ENCODE measurements at places on chromosomes 5 and 9.
A peak's percentile ranks its signal among the peaks of the same experiment; 100 is the strongest.

- peak; percentile 47 for DNase-seq
Observed at GRCh38 chr9:114271556-114272510, 51.1 kb upstream of the ORM1 start.

DNA sequence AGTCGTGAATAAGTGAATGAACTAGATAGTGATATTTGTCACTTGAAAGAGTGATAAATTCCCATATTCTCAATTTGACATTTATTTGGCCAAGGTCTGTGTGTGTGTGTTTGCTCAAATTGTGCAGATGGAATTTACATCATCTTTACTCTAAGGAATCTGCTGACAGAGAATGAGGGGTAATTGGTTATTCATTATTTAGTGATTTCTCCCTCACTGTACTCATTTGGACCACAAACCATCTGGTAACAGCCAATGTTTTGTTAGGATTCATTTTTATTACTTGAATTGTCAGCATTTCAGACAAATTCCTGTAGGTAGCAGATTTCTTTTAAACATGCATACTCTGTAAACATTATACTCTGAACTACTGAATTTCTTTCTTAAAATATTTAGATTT, 15.6 kb downstream of the VCAN start:
- no peak for DNase-seq

DNA sequence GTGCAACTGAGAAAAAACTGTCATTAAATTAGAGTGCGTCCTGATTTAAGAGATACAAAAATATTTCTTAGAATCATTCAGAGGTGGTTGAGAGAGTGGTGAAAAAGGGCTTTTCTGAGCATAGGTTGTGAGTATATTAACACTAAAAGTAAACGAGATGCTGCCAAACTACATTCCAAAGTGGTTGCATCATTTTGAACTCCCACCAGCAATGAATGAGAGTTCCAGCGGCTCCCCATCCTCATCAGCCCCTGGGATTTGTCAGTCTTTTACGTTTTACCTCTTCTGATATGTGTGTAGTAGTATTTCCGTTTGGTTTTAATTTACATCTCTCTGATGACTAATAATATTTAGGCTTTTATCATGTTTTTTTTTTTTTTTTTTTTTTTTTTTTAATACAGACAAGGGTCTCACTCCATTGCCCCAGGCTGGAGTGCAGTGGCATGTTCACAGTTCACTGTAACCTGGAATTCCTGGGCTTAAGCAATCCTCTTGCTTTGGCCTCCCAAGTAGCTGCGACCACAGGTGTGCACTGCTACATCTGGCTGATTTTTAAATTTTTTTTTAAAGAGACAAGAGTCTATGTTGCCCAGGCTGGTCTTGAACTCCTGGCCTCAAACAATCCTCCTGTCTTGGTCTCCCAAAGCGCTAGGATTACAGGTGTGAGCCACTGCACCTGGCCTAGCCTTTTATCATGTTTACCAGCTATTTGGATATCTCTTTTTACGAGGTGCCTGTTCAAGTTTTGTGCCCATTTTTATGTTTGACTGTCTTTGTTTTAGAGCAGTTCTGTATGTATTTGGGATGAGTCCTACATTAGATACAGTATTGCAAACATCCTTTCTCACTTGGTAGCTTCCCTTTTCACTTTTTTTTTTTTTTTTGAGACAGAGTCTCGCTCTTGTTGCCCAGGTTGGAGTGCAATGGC, 17.0 kb downstream of the PRRT1B start:
- DNase-seq = no peak

- no peak for DNase-seq
Observed at GRCh38 chr5:146238973-146239372, 35.6 kb downstream of the RBM27 start.

GRCh38 chr9:116661037-116661954, 25.8 kb upstream of the TRIM32 start:
- peak; percentile 81 for DNase-seq

DNA sequence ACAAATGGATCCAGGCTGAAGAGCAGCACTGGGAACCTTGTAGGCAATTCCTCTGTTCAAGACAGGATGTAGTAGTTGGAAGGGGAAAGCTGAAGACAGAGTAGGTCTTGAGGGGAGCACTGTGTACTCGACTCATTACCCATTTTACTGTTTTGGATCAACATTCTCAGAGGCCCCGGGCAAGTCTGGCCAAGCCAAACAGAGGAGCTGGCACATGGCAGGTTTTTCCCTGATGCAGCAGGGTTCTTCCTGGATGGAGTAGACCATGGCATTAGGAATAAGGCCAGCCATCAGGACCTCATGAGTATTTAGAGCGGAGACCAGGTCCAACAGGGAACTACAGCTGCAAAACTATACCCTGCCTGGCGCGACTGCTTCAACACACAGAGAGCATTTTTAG, 4.4 kb downstream of the SVEP1 start:
- peak; percentile 57 for DNase-seq

DNA sequence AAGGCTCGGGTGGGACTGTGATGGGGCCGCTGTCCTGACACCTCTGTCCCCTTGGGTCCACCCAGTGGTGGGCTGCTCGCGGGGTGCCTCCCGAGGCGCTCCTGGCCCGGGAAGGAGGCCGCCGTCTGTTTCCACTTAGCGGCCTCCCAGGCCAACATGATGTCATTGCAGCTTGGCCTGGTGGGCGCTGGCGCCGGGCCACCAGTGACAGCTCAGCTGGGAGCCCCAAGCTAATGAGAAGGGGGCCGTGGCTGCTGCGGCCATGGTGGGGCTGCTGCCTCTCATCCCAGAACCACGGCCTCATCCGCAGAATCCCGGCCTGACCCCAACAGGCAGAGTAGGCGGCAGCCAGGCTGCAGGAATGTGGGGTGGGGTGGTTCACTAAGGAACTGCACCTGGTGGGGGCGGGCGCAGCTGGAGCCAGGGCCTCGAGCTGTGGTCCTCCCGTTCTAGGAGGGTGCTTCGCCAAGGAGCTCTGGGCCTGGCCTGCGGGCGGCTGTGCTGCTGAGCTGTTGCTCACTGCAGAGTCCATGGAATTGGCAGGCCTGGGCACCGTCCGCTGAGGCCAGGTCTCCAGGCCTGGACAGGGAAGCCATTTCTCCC, 123.5 kb upstream of the COL5A1 start:
- DNase-seq = peak; percentile 36
